Eye (tissue), 1 donor: ENCODE measurements at places on chromosomes 5 and 9.

- DNase-seq: no peak
Measured at GRCh38 chr5:150604010-150604409, 36.5 kb upstream of the SYNPO start.

- DNase-seq: peak; percentile 40
Measured at GRCh38 chr5:84249918-84250630, 134.6 kb downstream of the EDIL3 start.

DNA sequence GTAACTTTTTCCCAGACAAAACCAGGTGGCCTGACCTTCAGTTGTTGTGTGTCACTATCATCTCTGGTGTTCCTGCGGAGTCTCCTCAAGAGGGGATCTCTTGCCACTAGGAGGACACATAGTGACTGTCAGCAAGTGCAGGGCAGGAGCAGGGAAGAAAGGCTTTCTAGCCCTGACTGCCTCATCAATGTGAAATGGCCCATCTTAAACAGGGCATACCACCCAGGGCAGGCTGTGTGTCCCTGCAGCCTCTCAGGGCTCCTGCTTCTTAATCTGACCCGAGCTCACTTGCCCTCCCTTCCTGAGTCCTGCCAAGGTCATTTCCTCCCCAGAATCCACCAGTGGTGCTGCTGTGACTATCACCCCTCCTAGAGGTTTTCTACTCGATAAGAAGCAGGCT, 57.4 kb upstream of the SIMC1 start:
- no peak for DNase-seq

DNA sequence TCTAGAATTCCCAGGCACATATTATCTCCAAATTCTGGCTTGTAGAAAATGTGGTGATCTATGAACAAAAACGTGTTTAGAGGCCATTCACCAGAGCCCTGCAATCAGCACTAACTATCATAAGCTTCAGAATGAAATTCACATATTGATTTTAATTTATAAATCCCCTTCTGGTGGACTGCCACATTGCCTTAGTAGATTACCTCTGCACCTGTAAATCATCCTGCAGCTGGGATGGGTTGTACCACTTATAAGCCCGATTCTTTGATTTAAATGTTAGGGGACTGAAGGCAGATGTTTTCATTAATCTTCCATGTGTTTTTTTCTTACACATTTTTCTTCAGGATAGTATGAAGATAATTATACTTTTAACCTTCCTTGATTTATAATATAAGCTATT, 140.7 kb upstream of the PTPRD start:
- no peak for DNase-seq

DNA sequence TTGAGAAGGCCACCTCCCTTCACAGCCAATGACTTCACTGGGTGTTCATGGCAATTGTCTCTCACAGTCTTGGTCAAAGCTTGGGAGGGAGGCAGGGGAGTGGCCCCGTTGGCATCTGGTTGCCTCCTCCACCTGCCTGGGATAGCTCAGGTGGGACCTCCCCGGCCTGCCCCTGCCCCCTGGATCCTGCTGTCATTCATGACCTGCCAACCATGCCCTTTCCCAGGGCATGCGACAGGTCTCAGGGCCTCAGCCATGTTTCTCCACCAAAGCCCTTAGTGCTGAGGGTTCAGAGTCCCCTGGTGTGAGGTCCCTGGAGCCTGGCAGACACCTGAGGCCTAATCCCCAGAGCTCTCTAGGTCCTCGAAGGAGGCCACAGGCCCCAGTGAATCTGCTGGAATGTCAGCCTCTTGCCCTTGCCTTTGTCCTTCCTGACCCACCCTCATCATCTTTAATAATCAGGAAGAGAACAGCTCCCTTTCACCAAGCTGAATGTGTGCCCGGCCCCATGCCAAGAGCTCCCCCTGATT, 5.6 kb downstream of the DAB2IP start:
- no peak for DNase-seq

GRCh38 chr5:153520952-153521351, 30.5 kb downstream of the GRIA1 start:
- DNase-seq: no peak

DNA sequence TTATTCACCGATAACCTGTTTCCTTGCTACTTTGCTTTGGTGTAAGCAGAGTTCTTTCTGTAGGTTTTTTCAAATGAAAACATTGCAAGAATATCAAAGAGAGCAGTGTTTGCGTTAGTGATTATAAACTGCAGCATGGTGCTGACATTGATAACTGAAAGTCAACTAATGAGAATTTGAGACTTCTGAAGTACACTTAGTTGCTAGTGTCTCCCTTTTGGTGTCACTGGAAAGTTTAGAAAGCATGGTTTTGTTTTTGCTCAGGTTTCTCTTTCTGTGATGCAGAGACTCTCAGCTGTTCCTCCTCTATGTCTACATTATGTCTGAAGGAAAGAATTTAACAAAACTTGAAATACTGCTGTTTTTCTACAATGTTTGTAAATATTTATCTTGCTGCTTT, 80.2 kb upstream of the ZNF169 start:
- DNase-seq: no peak

- no peak for DNase-seq
Measured at GRCh38 chr5:2005101-2006041, 122.6 kb upstream of the IRX4 start.

GRCh38 chr5:124264499-124264898, 481.9 kb downstream of the ZNF608 start:
- no peak for DNase-seq

DNA sequence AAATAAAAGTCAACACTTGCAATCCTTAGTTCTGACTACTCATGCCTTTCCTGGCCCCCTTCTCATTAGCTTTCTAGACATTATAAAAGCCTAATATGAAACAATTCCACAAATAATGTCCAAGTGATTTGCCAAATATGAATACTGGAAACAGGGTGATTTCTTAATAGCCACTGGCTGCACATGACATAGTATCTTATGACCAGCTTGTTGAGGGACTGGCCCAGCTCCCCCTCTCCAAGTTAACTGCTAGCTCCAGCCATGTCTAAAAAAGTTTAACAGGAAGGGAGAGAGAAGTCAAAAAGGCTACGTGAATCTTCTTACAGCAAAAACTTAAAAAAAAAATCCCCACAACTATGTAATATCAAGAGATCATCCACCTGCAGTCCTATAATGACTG, 1.5 kb downstream of the CERT1 start:
- DNase-seq: peak; percentile 41

- no peak for DNase-seq
Measured at GRCh38 chr9:15246708-15247107, 60.3 kb downstream of the TTC39B start.

DNA sequence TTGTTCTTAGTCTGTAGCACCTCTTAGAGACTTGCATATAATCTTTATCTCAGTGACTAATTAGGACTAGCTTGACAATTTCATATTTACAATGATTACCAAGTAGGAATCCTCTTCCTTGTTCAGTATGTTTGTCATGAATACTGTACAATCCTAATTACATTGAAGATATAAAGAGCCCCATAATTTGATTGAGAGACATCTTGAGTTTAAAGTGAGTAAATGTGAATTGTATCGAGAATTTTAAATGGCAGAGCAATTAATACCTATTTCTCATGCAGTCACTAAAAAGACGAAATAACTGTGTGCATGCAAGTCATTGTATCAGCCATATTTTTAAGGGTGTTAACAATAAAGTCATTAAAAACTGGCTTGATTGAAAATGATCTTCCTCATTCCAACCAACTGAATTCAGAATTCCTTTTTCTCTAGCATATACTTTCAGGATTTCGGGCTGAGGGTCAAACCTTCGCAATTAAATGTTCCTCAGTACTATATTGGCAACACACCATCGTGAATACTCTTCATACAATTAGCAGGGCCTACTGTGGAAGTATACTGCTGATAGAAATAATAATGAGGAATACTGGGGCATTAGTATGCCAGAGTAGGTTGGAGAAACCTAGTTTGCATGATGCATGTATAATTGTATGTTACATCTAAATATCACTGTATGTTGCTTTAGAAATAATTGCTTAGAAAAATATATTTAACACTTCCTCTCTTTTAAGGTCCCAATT, 284.7 kb upstream of the TMEM161B start:
- DNase-seq: no peak

DNA sequence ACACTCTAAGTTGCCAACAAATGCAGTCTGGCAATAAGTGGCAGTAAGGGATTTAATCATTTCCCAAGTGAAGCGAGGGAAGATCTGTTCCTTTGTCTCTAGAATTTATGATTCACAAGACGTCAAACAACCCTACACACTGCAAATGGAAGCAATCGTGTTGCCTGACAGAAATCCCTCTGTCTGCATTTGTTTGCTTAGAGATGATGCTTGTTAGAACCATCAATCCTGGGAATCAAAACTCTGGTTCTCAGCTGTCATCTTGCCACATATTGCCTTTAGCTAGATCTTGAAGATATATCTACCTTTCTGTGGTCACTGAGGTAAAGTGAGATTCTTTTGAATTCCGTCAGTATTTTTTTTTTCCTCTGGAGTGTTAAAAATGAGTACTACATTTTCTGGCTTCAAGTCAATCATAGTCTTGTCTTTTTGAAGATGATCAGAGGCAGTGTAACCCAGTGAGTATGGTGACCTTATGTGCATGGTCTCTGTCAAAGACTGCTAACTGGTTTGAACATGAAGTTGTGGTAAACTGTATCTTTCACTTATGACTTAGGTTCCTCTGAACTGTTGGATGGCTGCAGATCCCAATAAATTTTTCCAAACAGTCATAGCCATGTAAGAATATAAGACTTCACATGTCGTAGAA, 106.4 kb upstream of the STARD4 start:
- DNase-seq: no peak
